ENCODE measurements at places on chromosomes 7 and 10.
A peak's percentile ranks its signal among the peaks of the same experiment; 100 is the strongest.

DNA sequence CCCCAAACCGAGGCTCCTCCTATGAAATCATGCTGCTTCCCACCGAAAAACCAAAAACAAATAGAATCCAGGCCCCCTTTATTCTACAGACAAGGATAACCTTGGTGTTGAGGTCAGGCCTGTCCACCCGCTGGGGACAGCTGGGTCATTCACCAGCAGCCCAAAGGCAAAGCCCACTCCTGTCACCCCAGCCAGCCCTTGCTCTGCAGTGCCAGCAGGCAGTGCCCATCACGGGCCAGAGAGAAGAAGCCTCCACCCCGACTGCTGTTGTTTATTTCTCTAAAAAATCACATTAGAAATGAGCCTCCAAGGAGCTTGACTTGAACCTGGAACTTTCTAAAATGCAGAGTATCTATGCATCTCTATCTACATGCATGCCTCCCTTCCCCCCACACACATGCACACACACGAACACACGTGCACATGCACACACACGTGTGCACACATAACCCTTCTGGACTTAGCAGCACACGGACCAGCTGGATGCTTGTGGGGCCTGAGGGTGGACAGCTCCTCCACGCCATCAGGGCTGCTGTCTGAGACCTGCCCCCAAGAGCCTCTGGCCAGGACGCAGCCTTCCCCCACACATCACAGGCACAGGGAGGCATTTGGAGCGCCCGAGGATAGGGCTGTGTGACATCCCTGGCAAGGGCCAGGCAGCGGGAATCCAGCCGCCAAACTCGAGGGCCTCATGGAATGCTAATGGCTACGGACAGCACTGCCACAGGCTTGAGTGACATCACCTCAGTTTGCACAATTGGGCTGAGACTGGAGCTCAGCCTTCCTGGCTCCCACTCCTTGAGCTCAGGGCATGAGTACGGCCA lies 22.8 kb downstream of the PRKAG2 start:
- no peak for DNase-seq

DNA sequence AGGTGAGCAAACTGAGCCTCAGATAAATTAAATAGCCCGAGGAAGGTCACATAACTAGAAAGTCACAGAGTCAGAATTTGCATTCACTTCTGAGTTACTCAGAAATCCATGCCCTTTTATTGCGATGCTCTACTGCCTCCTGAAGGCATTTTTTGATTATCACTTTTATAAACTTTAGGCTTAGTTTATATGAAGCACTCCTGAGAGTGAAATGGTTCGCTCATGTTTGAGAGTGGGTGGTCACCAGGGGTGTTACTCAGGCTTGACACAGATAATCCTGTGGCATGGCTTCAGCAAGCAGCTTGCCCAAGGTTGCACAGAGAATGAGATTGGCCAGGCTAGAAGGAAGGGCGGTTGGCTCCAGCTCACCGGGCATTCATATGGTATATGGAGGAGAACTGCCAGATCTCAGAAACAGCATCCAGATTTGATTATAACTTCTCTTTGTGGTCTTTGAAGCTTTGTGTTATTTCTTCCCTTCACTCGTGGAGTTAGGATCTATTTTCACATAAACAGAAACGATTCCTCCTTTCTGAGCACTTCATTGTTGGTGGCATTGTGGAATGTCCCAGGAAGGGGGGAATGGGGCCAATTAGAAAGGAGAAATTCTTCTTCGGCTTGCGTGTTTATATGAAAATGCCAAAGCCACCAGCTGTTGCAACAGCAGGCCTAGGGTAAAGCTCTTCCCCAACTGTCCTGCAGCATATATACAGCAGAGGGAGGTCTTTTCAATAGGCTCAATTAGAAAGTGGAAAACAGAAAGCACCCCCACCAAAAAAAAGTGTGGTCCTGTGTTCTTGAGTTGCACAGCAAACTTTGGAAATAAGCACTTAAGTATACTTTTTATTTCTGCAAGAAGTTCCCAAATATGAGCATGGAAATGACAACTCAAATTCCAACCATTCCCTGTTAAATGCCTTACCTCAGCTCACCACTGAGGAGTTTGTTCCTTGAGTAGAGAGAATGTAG lies 628.8 kb downstream of the SUGCT start:
- DNase-seq, result peak; percentile 88

DNA sequence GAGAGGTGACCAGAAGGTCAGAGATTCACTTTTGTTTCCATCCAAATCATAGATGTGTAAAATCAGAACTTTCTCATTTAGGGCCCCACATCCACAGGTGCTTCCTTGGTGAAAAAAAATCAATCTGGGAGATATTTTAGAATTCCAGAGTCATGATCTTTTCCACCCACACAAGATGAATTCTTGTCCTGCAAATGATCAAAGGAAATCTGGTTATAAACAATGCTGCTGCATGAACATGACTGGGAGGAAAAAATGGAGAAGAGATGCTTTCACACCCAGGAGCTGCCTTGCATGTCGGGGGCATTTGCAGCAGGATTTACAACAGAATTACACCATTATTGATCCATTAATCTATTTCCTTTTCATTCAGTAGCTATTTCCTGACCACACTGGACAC lies 106.5 kb upstream of the TMEM72 start:
- DNase-seq, result no peak

DNA sequence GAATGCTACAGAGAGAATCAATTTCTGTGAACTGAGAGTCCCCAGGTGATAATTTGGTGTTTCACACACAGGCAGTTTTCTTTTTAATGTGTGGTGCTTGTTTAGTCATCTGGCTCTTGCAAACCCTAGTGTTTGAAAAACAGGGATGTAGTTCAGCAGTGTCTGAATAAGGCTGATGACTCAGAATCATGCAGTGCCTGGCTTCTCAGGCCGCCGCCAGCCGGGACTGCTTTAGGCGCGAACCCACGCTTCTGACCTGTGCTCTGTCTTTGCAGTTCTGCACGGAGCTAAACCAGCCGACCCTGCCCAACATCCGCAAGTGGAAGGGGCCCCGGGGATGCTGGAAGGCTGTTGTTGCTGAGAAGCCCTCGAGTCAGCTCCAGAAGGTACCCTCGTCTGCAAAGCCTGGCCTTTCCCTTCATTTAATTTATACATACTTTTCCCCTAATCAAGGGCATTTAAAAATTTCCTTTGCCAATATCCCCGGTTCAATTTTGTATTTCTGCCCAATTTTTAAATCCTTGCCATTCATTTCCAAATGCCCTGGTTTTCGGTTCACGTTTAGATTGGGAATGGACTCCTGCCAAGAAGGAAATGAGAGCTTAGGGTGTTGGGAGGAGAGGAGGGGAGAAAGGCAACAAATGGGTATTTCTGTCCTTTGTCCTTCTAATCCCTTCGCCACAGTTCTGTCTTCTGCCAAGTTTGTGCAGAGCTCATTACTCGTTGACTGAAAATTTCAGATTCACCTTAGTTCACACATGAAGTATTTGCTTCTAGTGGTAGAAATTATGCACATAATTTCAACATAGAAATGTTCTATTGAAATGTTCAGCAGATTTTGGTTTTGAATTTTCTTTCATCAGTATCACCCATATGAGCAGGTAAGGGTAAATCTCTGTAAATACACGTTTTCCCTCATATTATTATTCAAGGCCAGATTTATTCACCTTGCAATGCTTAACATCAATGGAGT lies 108.5 kb upstream of the ANLN start:
- peak; percentile 81 for DNase-seq

DNA sequence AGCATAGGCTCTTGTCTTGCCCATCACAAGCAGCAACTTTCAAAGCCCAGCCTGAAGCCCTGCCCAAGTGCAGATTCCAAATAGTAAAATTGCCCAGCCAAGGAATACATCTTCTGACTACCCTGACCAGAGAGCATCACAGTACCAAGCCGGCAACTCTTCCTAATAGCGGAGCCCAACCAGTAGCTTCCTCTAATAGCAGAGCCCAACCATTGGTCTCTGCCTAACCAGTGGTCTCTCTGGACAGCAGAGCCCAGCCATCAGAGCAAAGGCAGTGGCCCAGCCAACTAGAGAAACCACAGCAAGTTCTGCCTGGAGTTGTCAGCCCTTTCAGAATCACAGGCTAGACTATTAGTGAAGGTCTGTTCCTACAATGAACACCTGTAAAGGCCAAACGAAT lies 285.6 kb downstream of the HGF start:
- DNase-seq, result peak; percentile 88

DNA sequence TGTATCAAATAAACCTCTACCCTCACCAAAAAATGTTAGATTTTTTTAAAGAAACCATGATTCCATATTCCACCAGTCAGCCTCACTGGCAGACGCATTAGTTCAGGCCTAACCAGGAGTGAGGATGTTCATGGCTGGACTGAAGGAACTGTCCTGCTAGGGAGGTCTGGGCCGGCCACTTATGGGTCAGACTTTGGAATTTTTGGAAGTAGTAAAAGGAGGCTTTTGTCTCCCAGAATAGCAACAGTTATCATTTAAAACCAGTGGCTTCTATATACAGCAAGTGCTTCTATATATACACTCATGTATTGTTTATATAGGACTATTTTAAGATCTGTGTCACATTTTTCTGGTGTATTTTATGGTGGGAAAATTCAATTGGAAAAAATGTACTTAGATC lies 120.5 kb downstream of the CNNM2 start:
- no peak for DNase-seq

All from RPMI7951 (cell line).